Glutamatergic neuron (in vitro differentiated cells): ENCODE measurements at places on chromosomes 4 and X. TPM values are rescaled to one million over a fixed set of nuclear protein-coding genes. Genes with fewer than 3 reads are reported as not detected.

- H3K4me3 ChIP-seq, result no peak overlapping the region
- no peak for DNase-seq
- H3K36me3 ChIP-seq, result no peaks in the 10 kb centered on the region
- H3K4me1 ChIP-seq, result no peaks in the 10 kb centered on the region
These were observed 3.9 kb upstream of the MFAP3L start for GRCh38 chr4:170030121-170030520.

DNA sequence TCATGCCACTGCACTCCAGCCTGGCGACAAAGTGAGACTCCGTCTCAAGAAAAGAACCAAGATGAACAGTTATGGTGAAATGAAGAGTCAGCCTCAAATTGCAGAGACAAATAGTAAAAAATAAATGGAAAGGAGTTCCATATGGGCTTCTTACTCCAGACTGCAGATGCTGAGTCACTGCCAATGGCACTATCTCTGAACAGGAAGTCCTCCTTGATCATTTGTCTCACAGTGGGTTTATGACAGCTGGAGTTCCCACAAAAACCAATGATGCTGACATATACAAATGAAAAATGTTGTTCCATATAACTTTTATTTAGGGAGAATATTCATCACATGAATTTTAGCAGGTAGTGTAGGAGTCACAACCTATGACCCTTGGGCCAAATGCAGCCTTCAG, 631.6 kb downstream of the PCDH18 start:
- H3K36me3 ChIP-seq, result no peaks in the 10 kb centered on the region
- no peak overlapping the region for H3K4me3 ChIP-seq
- no peaks in the 10 kb centered on the region for H3K4me1 ChIP-seq
- no peaks in the 10 kb centered on the region for H3K27me3 ChIP-seq
- no peak for DNase-seq

The UCP1 gene
- total RNA-seq, result not detected

DNA sequence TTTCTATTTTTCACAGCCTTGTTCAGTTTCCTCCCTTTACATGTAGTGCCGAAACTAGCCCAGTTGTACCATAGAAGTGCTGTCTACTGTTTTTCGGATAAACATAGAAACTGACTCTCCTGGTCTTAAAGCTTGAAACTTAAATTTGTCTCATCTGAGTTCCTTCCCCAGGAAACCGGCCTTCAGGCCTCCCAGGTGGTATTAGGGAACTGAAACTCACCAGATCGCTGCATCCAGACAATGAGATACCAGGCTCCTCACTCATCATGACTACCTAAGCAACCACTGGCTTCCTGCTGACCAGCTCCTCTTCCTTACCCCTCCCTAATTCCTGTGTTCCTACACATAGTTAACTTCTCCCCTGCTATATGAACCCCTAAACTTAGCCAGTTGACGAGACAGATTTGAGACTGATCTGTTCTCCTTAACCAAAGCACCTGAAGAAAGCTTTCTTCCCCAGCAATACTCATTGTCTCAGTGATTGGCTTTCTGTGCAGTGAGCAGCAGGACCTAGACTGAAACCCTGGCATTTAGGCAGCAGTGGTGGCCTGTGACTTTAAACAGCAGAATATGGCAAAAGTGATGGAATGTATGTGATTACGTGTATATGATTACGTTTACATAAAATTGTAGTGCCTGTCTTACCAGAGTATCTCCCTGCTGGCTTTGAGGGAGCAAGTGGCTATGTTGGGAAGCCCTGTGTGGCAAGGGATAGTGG, 959.1 kb upstream of the LCORL start:
- H3K4me1 ChIP-seq, result no peaks in the 10 kb centered on the region
- no peak overlapping the region for H3K27ac ChIP-seq
- DNase-seq, result no peak
- no peak overlapping the region for H3K4me3 ChIP-seq

The JADE3 gene
- total RNA-seq, result 14.0 TPM

DNA sequence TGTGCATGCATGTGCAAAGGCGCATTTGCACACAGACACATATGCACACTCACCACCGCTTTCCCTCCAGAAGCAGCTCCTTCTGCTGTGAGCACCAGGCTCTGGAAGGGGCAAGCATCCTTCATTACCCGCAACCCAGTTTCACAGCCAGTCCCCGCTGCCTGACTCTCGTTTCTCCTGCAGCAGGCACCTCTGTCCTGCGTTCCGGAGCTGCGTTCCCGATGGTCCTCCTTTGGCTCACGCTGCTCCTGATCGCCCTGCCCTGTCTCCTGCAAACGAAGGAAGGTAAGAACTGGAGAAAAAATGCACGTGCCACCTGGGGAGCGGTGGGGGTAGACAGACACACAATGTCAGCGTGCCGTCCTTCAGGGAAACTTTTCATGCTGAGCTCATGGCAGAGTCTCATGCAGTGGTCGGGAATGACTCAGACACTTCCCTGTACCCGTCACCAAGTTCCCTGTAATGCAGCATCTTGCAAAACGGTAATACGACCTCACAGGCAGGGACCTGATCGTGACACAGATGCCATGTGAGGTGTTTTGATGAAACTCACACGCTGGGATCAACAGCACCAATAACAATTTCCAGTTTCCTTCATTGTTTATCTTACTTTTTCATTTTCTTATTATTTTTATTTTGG, 5.1 kb downstream of the IL3RA start:
- no peaks in the 10 kb centered on the region for H3K4me1 ChIP-seq
- H3K4me3 ChIP-seq, result no peak overlapping the region
- no peaks in the 10 kb centered on the region for H3K27me3 ChIP-seq
- H3K36me3 ChIP-seq, result no peaks in the 10 kb centered on the region
- DNase-seq, result no peak

The C1QTNF7 gene
- not detected for total RNA-seq

- DNase-seq, result no peak
- no peaks in the 10 kb centered on the region for H3K4me1 ChIP-seq
- H3K27me3 ChIP-seq, result no peaks in the 10 kb centered on the region
These were observed 148.0 kb downstream of the STIM2 start for GRCh38 chr4:27008679-27009078.

The XPNPEP2 gene
- total RNA-seq, result not detected

- peak overlapping the region; percentile 24 for H3K27ac ChIP-seq
- no peak overlapping the region for H3K4me3 ChIP-seq
- no peaks in the 10 kb centered on the region for H3K27me3 ChIP-seq
- peaks cover 4% of the 10 kb centered on the region for H3K4me1 ChIP-seq
These were observed 1850.2 kb upstream of the AGA start for GRCh38 chr4:179292468-179292867.

DNA sequence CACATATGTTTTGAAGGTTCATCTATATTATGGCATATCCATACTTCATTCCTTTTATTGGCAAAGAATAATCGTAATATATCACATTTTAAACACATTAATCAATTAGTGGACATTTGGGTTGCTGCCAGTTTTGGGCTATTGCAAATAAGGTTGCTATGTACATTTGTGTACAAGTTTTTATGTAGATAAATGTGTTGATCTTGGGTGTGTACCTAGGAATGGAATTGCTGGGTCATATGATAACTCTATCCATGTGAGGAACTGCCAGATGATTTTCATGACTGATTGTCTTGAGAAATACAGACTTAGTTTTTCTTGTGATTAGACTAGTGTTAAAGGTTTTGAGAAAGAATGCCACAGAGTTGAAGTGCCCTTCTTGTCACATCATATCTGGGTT, 99.2 kb upstream of the RAB40AL start:
- DNase-seq, result no peak
- H3K27me3 ChIP-seq, result no peaks in the 10 kb centered on the region
- H3K27ac ChIP-seq, result no peak overlapping the region
- H3K4me1 ChIP-seq, result no peaks in the 10 kb centered on the region
- no peaks in the 10 kb centered on the region for H3K36me3 ChIP-seq

- no peak for DNase-seq
- H3K4me3 ChIP-seq, result no peak overlapping the region
- H3K27ac ChIP-seq, result no peak overlapping the region
- H3K36me3 ChIP-seq, result no peaks in the 10 kb centered on the region
- H3K4me1 ChIP-seq, result no peaks in the 10 kb centered on the region
These were observed 233.3 kb downstream of the STPG2 start for GRCh38 chr4:97910005-97910404.

DNA sequence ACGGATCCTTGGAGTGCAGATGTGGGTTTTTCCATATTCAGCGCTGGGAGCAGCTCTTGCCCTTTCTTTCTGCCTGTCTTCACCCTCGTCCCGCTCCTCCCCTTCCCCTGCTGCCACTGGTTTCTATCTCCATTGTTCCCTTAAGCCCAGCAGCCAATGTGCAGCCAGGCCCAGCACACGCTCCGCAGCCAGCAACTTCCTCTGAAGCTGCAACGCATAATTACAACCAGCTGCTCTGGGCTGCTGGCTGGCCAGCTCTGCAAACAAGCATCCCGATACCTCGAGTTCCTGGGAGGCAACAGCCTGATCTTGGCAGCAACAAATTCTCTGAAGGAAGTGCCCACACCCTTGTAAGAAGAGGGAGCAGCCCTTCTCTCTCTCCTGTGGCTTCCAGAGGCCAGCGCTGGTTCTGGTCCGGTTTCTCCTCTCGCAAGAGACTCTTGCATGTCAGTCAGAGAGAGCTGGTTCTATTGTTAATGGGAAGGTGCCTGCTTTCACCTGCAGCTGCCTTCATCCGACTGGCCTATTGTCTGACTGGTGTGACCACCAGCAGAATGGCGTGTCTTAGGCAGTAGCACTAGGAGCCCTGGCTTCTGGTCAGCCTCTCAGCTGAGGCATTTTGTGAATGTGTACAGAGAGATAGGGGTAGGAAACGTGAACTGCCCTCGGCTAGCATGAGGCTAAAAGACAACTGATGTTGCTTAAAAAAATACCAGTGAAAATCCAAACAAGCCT, 83.8 kb upstream of the MAML3 start:
- H3K27ac ChIP-seq, result peak overlapping the region; percentile 100
- H3K4me1 ChIP-seq, result peaks cover 52% of the 10 kb centered on the region
- H3K4me3 ChIP-seq, result peak overlapping the region; percentile 84
- DNase-seq, result peak; percentile 71
- H3K36me3 ChIP-seq, result no peaks in the 10 kb centered on the region
- H3K27me3 ChIP-seq, result peaks cover 8% of the 10 kb centered on the region

DNA sequence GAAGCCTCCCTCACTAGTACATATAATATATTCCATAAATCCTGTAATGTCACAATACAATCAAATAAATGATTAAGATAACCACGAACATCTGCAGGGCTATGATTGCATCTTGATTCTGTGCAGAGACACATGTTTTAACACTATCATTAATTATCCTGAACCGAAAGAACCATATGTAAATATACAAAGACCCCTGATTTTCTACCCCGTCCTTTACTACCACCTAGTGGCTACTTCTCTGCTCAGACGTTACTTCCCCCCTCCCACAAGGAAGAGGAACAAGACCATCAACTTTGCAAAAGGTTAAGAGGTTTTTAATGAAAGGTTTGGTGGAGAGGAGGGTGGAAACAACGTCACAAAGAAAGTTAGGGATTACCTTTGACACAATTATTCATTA, 134.0 kb downstream of the COL4A6 start:
- H3K4me3 ChIP-seq, result no peak overlapping the region
- H3K27me3 ChIP-seq, result peaks cover 2% of the 10 kb centered on the region
- no peaks in the 10 kb centered on the region for H3K36me3 ChIP-seq

DNA sequence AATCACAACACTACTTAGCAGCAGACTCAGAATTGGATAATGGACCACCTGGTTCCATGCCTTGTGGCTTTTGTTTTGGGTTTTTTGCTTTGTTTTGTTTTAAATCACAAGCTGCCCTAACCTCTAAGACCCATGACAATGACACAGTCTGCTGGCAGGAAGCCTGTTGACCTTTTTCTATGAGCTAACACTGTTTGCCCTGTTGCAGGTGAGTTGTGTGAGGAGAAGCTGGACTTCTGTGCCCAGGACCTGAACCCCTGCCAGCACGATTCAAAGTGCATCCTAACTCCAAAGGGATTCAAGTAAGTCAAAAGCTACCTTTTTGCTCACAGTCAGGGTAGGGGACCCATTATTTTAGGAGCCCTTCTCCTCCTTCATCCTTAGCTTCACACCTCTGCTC, 110.8 kb upstream of the PACRGL start:
- H3K36me3 ChIP-seq, result no peaks in the 10 kb centered on the region
- no peaks in the 10 kb centered on the region for H3K4me1 ChIP-seq

The TADA2B gene
- total RNA-seq, result 14.3 TPM

DNA sequence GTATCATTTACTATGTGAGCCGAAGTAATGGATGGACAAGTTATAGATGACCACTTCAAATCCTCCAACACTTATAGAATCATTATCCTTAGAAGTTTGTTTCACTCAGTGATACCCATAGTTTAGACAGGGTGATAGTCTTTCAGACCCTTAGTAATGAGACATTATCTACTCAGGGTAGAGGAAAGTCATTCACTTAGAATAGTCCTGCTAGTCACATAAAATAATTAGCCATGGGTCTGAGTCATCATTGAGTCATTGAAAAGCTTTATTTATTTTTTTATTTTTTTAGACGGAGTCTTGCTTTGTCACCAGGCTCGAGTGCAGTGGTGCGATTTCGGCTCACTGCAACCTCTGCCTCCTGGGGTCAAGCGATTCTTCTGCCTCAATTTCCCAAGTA, 321.7 kb upstream of the FSTL5 start:
- H3K4me3 ChIP-seq, result no peak overlapping the region
- H3K36me3 ChIP-seq, result peaks cover 8% of the 10 kb centered on the region
- no peaks in the 10 kb centered on the region for H3K4me1 ChIP-seq
- H3K27ac ChIP-seq, result no peak overlapping the region
- DNase-seq, result no peak
- H3K27me3 ChIP-seq, result no peaks in the 10 kb centered on the region

GRCh38 chrX:134144231-134144630, 92.8 kb upstream of the CCDC160 start:
- peaks cover 1% of the 10 kb centered on the region for H3K4me1 ChIP-seq
- no peak for DNase-seq
- no peaks in the 10 kb centered on the region for H3K36me3 ChIP-seq

DNA sequence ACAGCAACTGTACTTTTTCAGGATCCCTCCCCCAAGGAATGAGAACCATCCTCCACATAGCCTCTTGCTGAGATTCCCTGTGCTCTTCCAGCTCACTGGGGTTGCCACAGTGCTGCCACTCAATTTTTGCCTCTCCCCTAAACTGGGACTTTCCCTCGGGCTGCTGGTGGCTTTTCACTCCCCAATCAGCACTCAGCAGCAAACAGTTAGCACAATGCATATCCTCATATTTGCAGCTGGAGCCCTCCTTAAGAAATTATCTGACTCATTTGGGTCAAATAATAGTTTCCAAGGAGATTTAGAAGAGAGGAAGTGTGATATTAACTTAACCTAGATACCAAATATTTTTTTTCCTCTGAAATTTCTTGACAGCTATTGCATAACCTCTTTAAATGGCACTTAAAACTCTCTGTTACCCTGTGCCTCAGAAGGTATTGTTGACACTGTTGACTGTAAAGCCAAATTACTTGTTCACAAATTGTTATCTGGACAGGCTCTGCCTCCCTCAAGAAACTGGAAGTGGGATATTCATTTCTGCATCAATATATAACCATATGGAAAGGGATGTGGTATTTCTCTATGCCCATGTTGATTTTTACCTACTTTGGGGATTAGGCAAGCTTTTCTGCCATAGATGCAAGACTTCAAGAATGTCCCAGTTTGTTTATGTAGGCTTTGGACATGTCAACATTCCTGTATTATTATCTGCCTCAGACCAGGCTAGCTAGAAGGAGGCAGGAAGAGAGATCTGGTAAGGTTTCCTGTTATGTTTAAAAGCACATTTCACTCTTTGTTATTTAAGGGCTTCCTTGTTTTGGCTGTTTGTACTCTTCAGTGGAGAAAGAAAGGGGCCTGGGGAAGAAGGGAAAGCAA, 58.0 kb downstream of the SEPTIN11 start:
- H3K36me3 ChIP-seq, result peaks cover 5% of the 10 kb centered on the region
- H3K27me3 ChIP-seq, result no peaks in the 10 kb centered on the region

GRCh38 chr4:18803781-18804180, 782.2 kb upstream of the LCORL start:
- no peak overlapping the region for H3K4me3 ChIP-seq
- peaks cover 1% of the 10 kb centered on the region for H3K4me1 ChIP-seq
- no peak overlapping the region for H3K27ac ChIP-seq
- no peaks in the 10 kb centered on the region for H3K36me3 ChIP-seq
